ENCODE measurements at places on chromosomes 7 and 10.

- DNase-seq = no peak
Measured at GRCh38 chr7:140003913-140004382, 58.8 kb downstream of the PARP12 start.

GRCh38 chr7:95660023-95660434, 63.7 kb upstream of the PDK4 start:
- no peak for DNase-seq

DNA sequence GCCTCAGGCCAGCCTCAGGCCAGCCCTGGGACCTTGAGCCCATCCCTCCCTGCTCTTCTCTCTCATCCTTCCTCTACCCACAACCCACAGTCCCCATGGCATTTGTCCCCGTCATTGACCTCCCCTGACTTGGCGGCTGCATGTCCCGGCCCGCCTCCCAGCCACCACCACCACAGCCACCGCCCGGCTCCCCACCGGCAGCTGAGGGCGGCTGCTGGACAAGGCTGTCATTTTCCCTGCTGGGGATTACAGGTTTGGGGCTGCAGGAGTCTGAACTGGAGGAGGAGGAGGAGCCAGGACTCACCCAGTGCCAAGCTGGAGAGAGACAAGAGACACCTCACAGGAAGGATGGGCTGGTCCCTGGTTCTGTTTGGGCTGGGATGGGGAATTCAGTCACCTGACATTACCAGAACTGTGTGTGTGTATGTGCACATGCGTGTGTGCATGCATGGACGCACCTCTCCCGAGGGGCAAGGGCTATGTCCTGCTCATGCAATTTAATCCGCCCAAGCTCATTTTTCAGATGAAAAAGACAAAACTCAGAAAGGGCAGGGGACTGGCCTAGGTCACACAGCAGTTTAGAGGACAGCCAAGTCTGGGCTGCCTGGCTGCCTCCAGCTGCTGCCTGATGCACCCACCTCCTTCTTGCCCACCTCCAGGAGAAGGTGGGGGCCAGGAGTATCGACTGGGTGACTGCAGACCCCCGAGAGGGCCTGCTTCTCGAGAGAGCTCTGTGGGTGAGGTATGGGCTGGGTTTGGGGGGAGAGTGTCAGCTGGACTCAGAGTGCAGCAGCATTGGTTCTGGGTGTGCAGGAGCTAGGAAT, 113.1 kb downstream of the ZMIZ1 start:
- DNase-seq = no peak

DNA sequence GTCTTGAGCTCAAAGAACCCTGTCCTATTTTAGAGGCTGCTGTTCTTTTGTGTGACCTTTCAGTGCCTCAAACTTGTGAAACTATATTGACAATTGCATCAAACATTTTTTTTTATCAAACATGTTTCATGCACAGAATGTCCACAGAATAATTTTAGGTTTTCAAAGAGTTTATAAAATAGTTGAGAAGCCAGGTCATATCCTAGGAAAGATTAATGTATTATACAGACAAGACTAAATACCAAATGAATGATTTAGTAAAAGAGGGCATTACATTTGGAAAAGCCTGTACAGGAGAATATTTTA, 67.0 kb downstream of the CDK6 start:
- DNase-seq = no peak

DNA sequence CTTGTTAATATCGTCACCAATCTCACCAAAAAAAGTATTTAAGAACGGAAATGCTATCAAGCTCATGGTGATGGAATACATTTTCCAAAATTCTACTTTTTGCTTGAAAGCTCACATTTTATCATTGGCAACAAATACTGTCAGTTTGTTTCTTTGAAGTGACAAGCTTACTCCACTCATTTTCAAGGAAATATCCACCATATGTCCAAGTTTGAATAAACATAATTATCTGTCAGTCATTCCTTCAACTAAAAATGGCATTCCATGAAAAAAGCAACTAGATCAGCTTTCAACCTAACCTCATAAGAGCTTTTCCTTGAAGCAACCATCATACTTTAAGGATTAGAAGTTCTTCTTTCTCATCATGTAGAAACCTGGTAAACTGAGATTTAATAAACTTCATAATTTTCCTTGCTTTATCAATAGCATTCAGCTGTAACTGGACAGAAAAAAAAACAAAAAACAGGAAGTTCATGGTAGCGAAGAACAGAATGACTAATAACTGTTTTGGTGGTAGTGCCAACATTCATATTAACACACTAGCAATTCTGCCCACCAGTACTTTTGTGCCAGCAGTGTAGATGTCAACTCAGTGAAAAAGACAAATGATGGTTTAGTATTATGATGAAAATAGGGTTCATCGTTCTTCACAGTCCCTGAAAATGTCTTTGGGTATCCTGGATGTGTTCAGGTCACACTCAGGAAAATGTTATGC, 764.9 kb downstream of the GRM8 start:
- no peak for DNase-seq

GRCh38 chr10:75425291-75426079, 5.9 kb upstream of the LRMDA start:
- DNase-seq = no peak

DNA sequence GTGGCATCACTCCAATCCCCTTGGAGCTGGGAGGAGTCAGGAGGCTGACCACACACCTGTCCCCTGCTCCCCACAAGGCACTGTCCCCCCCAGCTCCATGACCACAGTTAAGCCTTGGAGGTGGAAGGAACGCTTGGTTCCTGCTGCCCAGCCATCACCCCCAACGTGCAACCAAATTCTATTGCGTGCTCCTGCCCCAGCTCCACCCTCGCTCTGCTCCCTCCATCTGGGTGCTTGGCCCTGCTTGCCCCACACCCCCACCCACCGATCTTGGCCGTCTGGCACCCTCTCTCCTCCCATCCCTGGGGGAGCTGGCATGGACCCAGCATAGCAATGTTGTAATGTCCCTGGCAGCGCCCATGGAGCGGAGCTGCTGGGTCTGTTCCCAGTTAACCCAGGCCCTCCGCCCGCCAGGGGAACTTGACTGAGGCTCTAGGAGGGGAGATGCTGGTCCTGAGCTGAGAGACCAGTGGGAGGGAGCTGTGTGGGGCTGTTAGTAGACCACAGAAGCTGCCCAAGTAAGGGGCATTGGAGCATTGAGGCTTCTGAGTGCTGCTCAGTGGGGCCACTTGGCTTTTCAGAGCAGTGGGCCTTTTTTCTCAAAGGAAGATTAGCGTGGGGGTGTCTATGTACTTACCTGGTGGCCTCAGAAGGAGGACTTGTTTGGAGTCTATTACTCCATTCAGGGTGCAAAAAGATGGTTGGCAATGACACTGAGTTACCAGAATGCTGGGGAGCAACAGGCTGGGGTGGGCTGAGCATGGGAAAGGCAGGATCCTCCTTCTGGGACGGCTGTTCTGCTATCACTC, 1.1 kb downstream of the EPHB6 start:
- DNase-seq = no peak

DNA sequence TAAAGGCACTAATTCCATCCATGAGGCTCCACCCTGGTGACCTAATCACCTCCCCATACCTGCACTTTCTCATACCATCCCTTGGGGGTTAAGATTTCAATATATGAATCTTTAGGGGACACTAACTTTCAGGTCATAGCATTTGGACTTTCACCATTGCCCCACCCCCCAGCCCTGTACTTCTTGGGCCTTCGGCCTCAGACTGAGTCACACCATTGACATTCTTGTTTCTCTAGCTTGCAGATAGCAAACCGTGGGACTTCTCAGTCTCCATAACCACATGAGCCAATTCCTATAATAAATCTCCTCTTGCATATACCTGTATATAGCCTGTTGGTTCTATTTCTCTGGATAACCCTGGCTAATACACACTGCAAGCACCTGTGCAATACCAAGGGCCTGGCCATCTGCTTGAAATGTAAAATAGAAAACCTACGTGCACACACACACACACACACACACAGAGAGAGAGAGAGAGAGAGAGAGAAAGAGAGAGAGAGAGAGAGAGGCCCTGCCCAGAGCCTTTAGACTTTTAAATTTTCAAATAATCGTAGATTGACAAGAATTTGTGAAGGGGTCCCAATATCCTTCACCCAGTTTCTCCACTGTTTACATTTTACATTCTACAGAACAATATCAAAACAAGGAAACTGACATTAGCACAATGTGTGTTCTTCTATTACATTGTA, 25.3 kb downstream of the ANXA8 start:
- no peak for DNase-seq

Data from effector memory CD4-positive, alpha-beta T cell (primary cell).